T-cell (primary cell): ENCODE measurements at places on chromosomes 7 and 10.

- H3K27me3 ChIP-seq: no peaks in the 10 kb centered on the region
- peak; percentile 18 for DNase-seq
- H3K4me1 ChIP-seq: no peaks in the 10 kb centered on the region
These were observed 6.7 kb downstream of the ATP6V1F start for GRCh38 chr7:128869138-128869943.

GRCh38 chr10:11045995-11046775 is 28.5 kb downstream of the CELF2 start:
- no peaks in the 10 kb centered on the region for H3K36me3 ChIP-seq
- no peak for DNase-seq
- no peak overlapping the region for H3K4me3 ChIP-seq
- no peak overlapping the region for H3K27ac ChIP-seq
- H3K27me3 ChIP-seq: no peaks in the 10 kb centered on the region

DNA sequence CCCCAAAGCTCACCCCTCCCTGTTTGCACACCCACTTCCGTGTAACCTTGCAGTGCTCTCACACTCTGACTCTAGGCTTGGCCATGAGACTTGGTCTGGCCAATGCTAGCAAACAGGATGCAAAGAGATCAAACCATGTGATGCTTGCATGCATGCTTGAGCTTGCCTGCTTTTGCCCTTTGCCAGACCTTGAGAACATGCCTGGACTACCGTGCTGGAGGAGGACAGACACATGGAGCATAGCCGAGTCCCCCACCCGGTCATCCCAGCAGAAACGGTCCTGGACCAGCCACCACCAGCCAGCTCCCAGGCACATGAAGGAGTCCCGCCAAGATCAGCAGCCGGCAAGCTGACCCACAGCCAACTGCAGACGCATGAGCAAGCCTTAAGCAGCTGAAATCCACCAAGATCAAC is 23.4 kb downstream of the PYROXD2 start:
- H3K27me3 ChIP-seq: no peaks in the 10 kb centered on the region
- H3K36me3 ChIP-seq: peaks cover 12% of the 10 kb centered on the region
- H3K4me3 ChIP-seq: no peak overlapping the region

GRCh38 chr10:44366941-44367630 is 17.8 kb downstream of the CXCL12 start:
- no peaks in the 10 kb centered on the region for H3K36me3 ChIP-seq
- H3K4me3 ChIP-seq: no peak overlapping the region
- H3K27ac ChIP-seq: no peak overlapping the region
- H3K4me1 ChIP-seq: no peaks in the 10 kb centered on the region

DNA sequence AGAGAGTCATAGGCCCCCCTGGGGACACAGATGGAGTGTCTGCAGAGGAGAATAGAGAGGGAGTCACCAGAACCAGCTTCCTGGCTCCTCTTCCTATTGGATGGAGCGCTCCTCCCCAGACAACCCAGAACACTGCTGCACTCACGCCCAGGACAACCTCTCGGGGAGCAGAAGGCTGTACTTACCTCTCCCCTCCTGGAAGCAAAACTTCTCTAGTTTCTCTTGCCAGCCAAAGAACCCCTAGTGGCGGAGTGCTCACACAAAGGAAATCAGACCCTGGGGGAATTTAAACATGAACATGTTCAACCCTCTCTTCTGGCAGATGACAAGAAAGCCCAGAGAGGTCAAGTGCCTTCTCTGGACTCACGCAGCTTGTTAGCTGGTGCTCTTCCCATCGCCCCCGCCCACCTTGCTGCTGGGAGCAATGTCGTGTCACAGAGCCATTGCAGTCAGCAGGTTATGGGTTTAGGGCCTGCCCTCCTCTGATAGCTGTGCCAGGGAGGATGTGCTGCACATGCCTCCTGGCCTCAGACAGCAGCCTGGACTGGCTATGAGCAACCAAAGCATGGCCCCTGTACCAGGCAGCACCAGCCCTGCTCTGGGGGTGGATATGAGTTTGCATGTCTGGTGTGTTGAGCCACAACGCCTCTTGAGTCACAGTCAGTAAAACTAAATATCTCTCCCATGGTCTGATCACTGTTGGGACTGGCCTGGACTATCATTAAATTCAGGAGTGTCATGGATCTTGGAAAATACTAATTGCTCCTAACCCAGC is 84.4 kb downstream of the SLIT1 start:
- H3K27ac ChIP-seq: no peak overlapping the region
- H3K4me3 ChIP-seq: no peak overlapping the region
- H3K27me3 ChIP-seq: peaks cover 30% of the 10 kb centered on the region
- H3K36me3 ChIP-seq: no peaks in the 10 kb centered on the region
- no peak for DNase-seq

GRCh38 chr10:101297901-101298486 is 56.0 kb upstream of the BTRC start:
- H3K4me3 ChIP-seq: no peak overlapping the region
- peaks cover 2% of the 10 kb centered on the region for H3K4me1 ChIP-seq
- peak; percentile 67 for DNase-seq
- no peak overlapping the region for H3K27ac ChIP-seq
- H3K36me3 ChIP-seq: no peaks in the 10 kb centered on the region
- peaks cover 11% of the 10 kb centered on the region for H3K27me3 ChIP-seq

DNA sequence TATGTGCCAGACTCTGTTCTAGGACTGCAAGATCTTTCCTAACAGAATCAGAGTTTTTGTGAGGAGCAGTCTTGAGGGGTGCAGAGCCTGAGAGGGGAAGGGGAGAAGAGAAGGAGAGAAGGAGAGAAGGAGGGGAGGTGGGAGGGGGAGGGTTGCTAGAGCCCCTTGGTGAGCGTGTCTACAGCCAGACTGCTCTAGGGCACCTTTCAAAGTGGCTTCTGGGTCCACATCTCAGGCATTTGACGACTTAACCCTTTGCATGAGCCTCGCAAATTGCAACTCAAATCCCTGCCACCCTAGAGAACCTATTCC is 31.1 kb upstream of the LEP start:
- no peak overlapping the region for H3K4me3 ChIP-seq
- no peak overlapping the region for H3K27ac ChIP-seq
- no peaks in the 10 kb centered on the region for H3K27me3 ChIP-seq
- H3K4me1 ChIP-seq: no peaks in the 10 kb centered on the region

GRCh38 chr7:26334166-26334859 is 42.7 kb downstream of the SNX10 start:
- no peaks in the 10 kb centered on the region for H3K27me3 ChIP-seq
- no peak overlapping the region for H3K4me3 ChIP-seq
- peaks cover 4% of the 10 kb centered on the region for H3K4me1 ChIP-seq
- DNase-seq: no peak

DNA sequence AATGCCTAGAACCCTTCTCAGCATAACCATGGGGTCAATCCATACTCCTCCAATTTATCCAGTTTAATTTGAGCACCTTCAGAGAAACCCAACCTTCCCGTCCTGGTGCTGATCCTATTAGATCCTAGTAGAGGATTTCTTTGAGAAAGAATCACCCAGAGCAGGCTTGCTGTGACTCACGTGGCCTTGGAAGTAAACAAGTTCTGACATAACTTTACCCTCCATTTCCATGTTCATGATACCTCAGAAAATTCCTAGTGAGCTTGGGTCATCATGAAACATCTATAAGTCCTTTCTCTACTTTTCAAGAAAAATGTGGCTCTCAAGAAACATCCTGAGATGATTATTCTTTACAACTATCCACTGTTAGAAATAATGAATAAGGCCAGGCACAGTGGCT is 71.7 kb downstream of the PRLHR start:
- no peaks in the 10 kb centered on the region for H3K36me3 ChIP-seq
- H3K27ac ChIP-seq: no peak overlapping the region
- H3K27me3 ChIP-seq: peaks cover 10% of the 10 kb centered on the region
- no peak for DNase-seq
- H3K4me1 ChIP-seq: no peaks in the 10 kb centered on the region
- H3K4me3 ChIP-seq: no peak overlapping the region

- no peak overlapping the region for H3K27ac ChIP-seq
- H3K27me3 ChIP-seq: peaks cover 24% of the 10 kb centered on the region
- no peaks in the 10 kb centered on the region for H3K36me3 ChIP-seq
- H3K4me3 ChIP-seq: no peak overlapping the region
- DNase-seq: no peak
These were observed 275.4 kb downstream of the GRID1 start for GRCh38 chr10:86091216-86091615.

DNA sequence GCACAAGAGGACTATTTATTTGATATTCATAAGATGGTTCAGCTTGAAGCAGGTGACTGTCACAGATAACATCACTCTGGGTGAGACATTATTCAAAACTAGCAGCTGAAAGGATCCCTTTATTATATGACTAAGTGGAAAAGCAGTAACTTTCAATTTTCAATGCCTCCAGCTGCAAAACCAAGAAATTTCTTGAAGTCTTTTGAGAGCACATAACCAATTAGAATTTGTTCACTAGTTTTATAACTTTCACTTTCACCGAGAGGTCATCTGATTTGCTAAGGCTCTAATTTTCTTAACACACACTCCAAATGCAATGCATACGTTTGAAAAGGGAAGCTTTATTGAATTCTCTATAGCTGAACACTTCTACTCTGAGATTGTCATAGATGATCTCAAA is 88.6 kb upstream of the KLF14 start:
- H3K27me3 ChIP-seq: peaks cover 3% of the 10 kb centered on the region
- no peak overlapping the region for H3K4me3 ChIP-seq
- H3K4me1 ChIP-seq: no peaks in the 10 kb centered on the region
- DNase-seq: no peak
- H3K36me3 ChIP-seq: no peaks in the 10 kb centered on the region

DNA sequence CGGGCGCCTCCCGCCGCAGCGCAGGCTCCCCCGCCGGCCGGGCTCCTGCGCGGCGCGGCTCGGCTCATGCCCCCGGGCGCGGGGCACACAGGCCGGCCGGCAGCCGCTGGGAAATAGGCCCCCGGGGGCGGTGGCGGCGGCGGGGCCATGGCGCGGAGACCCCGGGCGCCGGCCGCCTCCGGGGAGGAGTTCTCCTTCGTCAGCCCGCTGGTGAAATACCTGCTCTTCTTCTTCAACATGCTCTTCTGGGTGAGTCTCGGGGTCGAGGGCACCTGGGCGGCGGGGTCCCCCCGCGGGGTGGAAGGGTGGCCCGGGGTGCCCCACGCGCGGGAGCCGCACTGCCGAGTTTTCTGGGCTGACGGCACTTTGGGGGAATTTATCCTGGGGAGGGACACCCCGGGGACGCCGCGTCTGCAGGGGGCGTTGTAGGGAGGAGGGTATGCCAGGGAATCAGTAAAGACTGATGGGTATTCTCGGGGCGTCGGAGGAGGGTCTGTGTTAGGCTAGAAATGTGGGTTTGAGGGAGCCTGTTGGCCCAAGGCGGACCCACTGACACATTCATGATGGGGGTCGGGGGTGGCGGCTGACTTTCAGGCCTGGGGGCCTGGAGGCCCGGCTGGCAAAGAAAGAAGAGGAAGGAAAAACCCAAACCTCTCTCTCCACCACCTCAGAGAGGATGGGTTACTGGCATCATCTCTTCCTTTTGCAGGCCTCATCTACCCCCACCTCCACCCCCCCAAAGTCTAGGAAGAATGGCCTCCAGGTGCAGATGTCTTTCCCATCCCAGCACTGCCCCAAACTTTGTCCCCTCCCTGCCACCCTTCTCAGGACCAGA is 544 bp downstream of the TSPAN33 start:
- DNase-seq: peak; percentile 34
- peaks cover 21% of the 10 kb centered on the region for H3K4me1 ChIP-seq
- no peak overlapping the region for H3K27ac ChIP-seq
- peaks cover 4% of the 10 kb centered on the region for H3K36me3 ChIP-seq
- peak overlapping the region; percentile 63 for H3K4me3 ChIP-seq

DNA sequence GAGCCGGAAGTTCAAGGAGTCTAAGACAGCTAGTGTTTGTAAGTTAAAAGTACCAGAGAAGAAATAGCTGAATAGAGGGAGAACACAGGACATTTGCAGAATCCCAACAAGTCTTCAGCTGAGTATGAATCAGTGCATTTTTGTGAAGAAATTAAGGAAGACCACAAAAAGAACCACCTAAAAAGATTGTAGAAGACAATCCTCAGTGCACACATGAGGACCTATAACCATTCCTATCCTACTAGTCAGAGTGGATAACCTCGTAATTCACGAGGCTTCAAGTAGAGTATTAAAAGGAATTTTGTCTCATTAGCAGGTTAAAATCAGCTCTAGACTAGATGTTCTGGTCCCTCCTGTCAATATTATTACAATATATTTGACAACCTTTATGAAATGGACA is 295.4 kb upstream of the KAT6B start:
- no peak overlapping the region for H3K4me3 ChIP-seq
- H3K4me1 ChIP-seq: no peaks in the 10 kb centered on the region
- no peaks in the 10 kb centered on the region for H3K36me3 ChIP-seq
- H3K27me3 ChIP-seq: no peaks in the 10 kb centered on the region

GRCh38 chr7:94301024-94301586 is 93.6 kb upstream of the COL1A2 start:
- no peaks in the 10 kb centered on the region for H3K4me1 ChIP-seq
- no peaks in the 10 kb centered on the region for H3K36me3 ChIP-seq
- no peak overlapping the region for H3K27ac ChIP-seq
- DNase-seq: no peak
- H3K4me3 ChIP-seq: no peak overlapping the region

DNA sequence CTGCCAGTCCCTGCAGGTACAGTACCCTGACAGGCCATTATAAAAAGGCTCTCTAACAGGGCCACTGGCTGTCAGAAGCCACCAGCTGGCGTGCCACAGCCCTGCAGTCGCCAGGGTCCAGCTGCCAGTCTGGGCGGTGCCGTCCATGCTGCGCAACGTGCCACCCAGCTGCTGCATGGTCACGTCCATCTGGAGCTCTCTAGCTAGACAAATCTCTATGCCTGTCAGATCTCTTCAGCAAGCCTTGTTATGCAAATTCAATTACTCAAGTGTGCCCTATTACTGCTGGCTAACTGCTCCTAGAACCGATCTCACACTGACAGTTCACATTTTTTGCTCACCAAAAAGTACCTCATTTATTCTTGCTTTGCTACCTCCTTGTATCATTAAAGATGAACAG is 75.9 kb downstream of the HIBADH start:
- no peak overlapping the region for H3K4me3 ChIP-seq
- no peaks in the 10 kb centered on the region for H3K4me1 ChIP-seq
- no peaks in the 10 kb centered on the region for H3K27me3 ChIP-seq
- no peaks in the 10 kb centered on the region for H3K36me3 ChIP-seq
- no peak overlapping the region for H3K27ac ChIP-seq
- no peak for DNase-seq

GRCh38 chr7:99137411-99138180 is 6.3 kb downstream of the SMURF1 start:
- H3K27me3 ChIP-seq: no peaks in the 10 kb centered on the region
- no peak overlapping the region for H3K27ac ChIP-seq

DNA sequence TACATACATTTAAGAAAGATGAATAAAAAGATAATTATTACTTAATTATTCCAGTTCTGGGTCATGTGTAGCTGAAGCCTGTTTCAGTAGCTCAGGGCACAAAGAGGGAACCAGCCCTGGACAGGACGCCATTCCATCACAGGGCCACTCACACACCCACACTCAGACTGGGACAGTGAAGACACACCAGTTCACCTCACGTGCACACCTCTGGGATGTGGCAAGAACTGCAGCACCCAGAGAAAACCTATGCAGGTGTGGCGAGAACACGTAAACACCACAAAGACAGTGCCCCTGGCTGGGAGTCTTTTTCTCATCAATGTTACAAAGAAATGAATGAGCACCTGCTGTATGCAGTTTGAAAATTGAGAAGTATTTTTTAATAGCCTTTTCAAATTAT is 1.6 kb upstream of the IDI1 start:
- no peaks in the 10 kb centered on the region for H3K27me3 ChIP-seq
- peaks cover 43% of the 10 kb centered on the region for H3K4me1 ChIP-seq
- peaks cover 18% of the 10 kb centered on the region for H3K36me3 ChIP-seq
- peak overlapping the region; percentile 95 for H3K27ac ChIP-seq
- peak overlapping the region; percentile 96 for H3K4me3 ChIP-seq
